ENCODE measurements at places on chromosomes 1 and 21.

- no peak for DNase-seq
Measured at GRCh38 chr1:5973771-5974170, 18.5 kb downstream of the NPHP4 start.

GRCh38 chr1:170770254-170770653 is 106.3 kb downstream of the PRRX1 start:
- DNase-seq: no peak

- no peak for DNase-seq
Measured at GRCh38 chr1:199979071-199979470, 48.4 kb upstream of the NR5A2 start.

- DNase-seq: no peak
Measured at GRCh38 chr1:21933397-21934248, 3.5 kb downstream of the HSPG2 start.

DNA sequence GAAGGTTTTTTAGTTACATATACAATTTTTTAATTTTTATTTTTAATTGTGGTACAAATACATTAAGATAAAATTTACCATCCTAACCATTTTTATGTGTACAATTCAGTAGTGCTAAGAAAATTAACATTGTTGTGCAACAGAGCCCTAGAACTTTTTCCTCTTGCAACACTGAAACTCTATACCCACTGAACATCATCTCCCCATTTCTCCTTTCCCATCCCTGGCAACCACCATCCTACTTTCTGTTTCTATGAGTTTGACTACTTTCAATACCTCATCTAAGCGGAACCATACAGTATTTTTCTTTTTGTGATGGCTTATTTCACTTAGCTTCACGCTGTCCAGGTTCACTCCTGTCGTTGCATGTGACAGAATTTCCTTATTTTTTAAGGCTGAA is 54.1 kb downstream of the PALMD start:
- DNase-seq: no peak

- no peak for DNase-seq
Measured at GRCh38 chr21:42568866-42569731, 55.4 kb downstream of the SLC37A1 start.

DNA sequence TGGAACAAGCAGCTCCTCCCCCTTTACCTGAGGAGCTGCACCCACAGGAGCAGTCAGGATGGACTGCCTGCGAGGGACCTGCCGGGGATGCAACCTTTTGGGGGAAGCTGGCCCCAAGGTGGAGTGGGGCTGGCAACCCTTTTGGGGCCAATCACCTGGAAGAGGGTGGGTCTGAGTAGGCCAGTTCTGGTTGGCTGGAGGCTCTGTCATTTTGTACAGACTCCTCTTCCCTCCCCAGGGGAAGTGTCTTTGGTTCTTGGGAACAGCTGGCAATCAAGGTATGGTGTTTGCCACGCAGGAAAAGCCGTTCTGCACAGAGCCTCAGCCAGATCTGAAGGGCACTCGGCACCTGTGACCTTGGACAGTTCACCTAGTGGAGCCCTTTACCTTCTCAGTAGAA is 280 bp upstream of the A3GALT2 start:
- DNase-seq: no peak

DNA sequence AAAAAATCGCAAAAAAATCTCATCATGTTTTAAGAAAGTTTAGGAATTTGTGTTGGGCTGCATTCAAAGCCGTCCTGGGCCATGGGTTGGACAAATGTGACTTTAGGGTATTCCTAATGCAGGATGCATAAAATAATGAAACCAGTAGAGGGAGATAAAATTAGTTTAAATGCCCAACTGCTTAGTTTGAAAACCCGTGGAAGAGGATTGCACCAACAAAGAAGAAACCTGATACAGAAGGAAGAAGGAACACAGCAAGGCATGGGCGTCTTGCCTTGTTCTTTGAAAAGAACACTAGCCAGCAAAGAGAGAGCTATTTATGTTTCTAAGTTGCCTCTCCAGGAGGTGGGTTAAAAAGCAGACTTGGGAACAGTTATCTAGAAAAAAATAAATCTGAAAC is 37.9 kb downstream of the WDR3 start:
- DNase-seq: peak; percentile 40

DNA sequence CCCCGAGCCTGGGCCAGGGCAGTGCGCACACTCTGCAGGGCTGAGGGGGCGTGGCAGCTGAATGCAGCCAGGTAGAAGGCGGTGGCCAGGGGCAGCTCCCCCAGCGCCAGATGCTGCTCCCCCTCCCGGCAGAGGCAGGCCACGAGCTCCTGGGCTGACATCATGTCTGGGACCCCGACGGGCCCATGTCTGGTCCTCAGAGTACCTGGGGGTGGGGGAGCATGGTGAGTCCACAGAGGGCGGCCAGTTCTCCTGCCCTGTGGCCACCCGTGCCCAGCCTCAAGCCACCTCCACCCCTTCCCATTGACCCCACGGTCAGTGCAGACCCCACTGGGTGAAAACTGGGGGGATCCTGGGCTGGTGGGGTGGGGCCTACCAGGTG is 838 bp downstream of the TTC34 start:
- no peak for DNase-seq

- peak; percentile 76 for DNase-seq
Measured at GRCh38 chr21:38171723-38172344, 85.0 kb upstream of the KCNJ15 start.

DNA sequence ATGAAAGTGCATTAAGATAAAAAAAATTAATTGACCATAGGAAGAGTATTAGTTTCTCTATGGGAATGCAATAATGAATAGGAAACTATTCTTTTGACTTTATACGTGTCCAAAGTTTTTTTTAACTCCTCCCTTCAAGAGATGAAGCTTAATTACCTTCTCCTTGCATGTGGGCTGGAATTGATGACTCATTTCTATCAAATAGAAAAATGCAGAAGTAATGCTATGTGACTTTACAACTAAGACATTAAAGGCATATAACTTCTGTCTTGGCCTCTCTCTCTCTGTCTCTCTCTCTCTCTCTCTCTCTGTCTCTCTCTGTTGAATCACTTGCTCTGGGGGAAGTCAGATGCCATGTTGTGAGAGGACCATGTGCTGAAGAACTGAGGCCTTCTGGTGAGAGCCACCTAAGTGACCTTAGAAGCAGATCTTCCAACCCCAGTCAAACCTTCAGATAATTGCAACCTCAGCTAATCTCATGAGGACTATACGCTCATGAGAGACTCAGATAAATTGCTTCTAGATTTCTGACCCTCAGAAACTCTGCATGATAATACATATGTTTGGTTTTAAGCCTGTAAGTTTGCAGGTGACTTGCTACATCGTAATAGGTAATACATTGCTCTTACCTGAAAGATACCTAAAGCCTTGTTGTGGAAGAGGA is 414.2 kb downstream of the KCNT2 start:
- no peak for DNase-seq

DNA sequence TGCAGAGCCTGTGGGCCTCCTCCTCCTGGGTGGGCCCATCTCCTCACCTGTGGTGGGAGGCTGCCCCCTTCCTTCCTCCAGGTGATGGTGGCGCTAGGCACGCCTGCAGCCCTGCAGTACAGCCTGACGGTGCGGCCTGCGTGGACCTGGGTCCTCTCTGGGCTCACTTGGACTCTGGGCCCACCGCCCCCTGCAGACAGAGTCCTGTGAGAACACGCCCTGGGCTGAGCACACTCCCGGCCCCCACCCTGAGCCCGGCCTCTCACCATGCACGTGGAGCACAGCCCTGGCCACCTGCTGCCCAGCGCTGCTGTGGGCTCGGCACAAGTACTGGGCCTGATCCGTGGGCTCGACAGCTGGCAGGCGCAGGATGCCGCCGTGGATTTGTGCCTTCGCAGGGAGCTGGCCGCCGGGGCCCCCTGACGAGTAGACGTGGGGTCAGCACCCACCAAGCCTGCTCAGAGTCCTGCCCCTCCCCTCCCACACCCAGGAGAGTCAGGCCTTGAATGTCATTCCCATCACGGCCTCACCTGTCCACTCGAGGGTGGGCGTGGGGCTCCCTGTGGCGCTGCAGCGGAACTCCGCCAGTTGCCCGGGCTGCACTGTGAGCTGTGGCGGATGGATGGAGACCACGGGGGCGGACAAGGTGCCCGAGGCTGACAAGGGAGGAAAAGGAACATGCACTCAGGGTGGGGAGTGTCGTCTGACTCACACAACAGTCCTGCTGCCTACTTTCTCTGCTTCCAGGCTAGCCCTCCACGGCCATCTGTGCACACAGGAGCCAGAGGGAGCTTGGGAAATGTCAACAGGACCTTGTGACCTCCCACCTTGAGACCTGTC is 43.4 kb downstream of the LDLRAD2 start:
- DNase-seq: no peak

DNA sequence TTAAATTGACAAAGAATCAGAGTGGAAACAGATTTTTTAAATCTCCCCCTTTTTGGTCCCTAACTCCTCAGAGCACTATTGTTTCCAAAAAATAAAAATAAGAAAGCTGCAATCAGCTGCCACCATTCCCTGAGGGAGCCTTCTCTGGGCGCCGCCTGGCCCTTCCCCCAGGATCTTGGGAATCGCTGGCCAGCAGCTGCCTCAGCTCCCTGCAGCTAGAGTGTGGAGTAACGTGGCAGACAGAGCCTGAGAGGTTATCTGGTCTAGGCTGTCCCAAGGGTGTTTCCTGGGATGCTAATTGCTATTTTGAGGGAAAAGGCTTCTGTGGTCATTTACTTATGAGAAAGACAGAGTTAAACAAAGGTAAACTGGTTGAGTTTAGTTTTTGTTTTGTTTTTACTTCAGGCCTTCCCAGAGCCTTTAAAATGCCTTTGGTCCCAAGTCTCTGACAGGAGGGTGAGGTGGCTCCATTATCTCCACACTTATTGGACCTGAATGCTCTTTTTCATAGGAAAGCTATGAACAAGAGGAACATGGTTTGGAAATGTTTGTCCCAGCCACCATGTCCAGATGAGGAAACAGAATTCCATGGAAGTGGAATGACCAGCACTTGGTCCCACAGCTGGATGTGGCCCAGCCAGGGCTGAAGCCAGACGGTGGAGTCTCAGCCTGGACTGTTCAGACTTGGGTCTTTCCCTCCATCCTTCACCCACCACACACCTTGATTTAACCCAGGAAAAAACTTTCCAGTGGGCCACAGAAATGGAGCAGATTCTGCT is 14.1 kb upstream of the KIAA1614 start:
- no peak for DNase-seq

GRCh38 chr1:71634159-71634558 is 553.3 kb upstream of the ZRANB2 start:
- no peak for DNase-seq

DNA sequence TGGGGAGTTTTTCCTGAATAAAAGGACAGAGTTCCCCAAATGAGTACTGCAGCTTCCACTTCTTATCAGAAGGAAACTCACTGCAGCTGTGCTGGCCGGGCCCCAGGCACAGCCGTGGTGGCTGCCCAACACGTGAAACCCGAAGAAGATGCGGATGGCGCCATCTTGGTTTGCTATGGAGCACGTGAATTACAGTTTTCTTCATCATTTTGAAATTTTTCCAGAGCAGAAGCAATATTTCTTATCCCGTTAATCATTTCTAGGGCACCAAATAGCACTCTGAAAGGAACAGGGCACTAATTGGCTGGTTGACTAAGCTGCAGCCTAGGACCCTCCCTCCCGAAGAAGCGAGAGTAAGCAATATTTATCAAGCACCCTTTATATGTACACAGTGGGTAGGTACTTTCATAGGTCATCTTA is 63.2 kb upstream of the EPS8L3 start:
- DNase-seq: no peak

DNA sequence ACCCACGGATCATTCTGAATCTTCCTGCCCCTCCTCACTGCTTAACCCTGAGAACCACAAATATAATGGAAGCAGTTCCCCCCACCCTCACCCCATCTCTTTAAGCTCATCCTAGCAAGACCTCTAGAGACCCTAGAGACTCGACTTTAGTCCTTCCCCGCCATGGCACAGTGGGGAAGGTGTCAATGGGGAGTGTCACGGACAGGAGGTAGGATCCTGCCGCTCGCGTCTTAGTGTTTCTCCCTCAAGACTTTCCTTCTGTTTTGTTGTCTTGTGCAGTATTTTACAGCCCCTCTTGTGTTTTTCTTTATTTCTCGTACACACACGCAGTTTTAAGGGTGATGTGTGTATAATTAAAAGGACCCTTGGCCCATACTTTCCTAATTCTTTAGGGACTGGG is 677 bp upstream of the PMF1 start:
- DNase-seq: no peak

DNA sequence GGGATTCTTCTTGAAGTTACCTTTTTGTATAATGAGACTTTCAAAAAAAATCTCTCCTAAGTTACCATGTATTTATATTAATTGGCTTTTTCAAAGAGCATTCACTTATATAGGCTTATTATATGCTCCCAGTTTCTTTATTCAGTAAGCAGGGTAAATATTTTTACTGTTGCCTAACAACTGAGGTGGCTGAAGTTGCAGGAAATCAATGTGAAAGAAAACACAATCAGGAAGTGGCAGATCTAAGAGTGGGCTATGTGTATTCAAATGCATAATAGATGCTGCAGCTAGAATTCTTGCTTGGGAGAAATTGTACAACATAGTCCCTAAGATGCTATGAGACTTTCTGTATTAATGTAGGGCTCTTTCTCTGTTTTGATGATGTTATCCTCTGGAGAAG is 606.9 kb downstream of the NUF2 start:
- DNase-seq: no peak

DNA sequence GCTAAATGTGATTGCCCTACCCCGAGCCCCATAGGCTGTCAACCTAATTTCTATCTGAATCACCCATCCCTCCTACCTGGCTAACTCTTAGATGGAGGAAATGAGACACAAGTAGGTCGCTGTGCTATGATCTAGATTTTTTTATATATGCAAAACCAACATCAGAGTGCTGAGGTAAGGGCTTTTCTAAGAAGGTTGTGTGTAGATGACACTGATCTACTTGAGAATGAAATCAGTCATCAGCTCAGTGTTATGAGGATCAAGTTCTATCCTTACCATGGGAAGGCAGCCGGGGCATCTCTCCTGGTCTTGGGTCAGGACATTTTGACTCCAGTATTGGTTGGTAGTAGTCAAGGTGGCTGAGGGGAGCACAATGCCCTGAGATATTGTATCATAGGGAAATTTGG is 23.6 kb downstream of the SLAMF1 start:
- no peak for DNase-seq

DNA sequence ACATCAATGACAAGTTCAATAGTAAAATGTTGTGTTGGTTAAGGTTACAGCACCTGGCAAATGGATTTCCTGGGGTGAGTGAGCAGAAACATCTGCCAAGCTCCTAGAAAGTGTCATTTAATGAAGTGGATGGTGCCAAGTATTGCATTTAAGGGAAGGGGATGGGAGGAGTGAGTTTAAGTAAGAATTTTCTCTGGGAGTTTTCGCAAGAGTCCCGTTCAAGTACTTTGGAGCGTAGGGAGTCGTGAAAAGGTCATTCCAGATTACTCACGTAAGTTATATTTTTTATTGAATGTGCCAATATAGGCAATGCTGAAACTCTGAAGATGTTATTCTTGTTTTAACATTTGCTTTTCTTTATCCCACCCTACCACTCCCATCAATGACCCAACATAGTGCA is 117.4 kb upstream of the RAB3GAP2 start:
- DNase-seq: no peak

- no peak for DNase-seq
Measured at GRCh38 chr1:186113461-186113860, 261.6 kb downstream of the TPR start.

DNA sequence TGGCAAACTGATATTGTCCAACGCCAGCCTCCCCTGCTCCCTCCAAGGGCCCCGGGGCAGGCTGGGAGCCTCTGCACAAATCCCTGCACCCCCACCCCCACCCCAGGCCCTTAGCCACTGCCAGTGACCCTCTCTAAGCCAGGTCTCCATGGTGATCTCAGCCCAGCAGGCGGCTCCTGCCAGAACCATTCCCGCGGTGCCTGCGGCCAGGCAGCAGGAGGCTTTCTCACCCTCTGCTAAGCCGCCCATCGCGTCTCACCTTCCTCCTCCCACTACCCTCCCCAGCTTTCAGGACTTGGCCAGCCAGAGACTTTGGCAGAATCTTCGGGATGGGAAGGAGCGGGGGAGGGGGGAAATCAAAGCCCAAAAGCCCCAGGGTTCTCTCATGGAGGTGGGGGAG is 46.8 kb upstream of the WASF2 start:
- peak; percentile 84 for DNase-seq

All from amniotic epithelial cell (primary cell).